Skin of body (tissue), 3 donors: ENCODE measurements at places on chromosomes 7 and 10. TPM values are rescaled to one million over a fixed set of nuclear protein-coding genes. Genes with fewer than 3 reads are reported as not detected.

Gene MEIG1
- total RNA-seq = not detected

Gene ZNF92
- 10.9 TPM for total RNA-seq

Gene C10orf62
- 0.20 TPM for total RNA-seq

Gene CREB5
- 52.7 TPM for total RNA-seq

Gene TMEM196
- under 0.01 TPM for total RNA-seq

Gene TMEM176A
- 8.8 TPM for total RNA-seq

Gene SPDYE11
- 0.10 TPM for total RNA-seq

Gene PON3
- 11.2 TPM for total RNA-seq

Gene GHRHR
- total RNA-seq = not detected

Gene TFEC
- 2.2 TPM for total RNA-seq

Gene ZNF804B
- total RNA-seq = not detected

Gene GPR15LG
- total RNA-seq = 2.1 TPM
